ENCODE measurements at places on chromosomes 5 and 9.
A peak's percentile ranks its signal among the peaks of the same experiment; 100 is the strongest.

DNA sequence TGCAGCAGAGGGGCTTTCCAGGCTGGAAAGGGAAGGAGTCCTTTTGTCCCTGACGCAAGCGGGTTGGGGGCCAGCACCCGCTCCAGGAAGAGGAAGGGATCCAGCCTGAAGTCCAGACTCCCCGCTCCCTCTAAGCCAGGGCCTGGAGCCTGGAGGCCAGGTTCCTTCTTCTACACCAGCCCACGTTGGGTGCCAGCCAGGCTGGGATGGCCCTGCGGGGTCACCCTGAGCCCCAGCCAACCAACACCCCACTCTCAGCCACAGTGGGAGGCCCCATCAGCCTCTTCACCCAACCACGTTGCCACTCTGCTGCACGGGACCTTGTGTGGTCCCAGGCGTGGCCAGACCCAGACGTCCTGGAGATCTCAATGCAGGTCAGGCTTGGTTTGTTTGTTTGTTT, 970 bp upstream of the FUT7 start:
- peak; percentile 38 for DNase-seq

GRCh38 chr5:149583394-149583793, 2.1 kb downstream of the ARHGEF37 start:
- no peak for DNase-seq

GRCh38 chr9:93648836-93649235, 72.5 kb downstream of the PHF2 start:
- no peak for DNase-seq

- DNase-seq, result no peak
Observed at GRCh38 chr5:113031557-113031956, 55.0 kb downstream of the DCP2 start.

DNA sequence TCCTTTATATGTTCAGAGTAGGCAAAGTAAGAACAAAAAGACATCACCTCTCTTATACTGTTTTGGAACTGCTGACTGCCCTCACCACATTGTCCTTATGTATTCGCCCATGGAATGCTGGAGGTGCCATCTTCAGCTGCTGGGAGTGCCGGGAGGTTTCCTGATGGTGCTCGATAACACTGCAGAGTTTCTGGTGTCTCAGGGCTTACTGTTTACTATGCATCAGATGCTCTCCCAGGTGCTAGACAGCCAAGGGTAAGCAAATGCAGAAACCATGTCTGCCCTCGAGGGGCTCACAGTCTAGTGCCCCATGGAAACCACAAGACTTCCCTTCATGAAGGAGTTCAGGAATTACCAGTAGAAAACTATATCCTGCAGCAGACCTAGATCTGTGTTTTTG, 70.1 kb upstream of the SMIM23 start:
- DNase-seq, result no peak

DNA sequence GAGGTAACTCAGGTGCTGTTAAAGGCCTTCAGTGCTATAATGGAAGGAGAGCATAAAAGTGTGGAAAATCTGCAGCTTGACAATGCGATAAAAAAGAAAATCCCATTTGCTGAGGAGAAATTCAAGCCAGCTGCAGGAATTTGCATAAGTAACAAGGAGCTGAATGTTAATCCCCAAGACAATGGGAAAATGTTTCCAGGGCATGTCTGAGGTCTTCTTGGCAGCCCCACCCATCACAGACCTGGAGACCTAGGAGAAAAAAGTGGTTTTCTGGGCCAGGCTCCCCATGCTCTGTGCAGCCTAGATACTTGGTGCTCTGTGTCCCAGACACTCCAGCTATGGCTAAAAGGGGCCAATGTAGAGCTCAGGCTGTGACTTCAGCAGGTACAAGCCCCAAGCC, 1159.6 kb downstream of the CDH18 start:
- no peak for DNase-seq

- DNase-seq, result peak; percentile 80
Observed at GRCh38 chr5:135565725-135566421, 12.9 kb downstream of the CXCL14 start.

DNA sequence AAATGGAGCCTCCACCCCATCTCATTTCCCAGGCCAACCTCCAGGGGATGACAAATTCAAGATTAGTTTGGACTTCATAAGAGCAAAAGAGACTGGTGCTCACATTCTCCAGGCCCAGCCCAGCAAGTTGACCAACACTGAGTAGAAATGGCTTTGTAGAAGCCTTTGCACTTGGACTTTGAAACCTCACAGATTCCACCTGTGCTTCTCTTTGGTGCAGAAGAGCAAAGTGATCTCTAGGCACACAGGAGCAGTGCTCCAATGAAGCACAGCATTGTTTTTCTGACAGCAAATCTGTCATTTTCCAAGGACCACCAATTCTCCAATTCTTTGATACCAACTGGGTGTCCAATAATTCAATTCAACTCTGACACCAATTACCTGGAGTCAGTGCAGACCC, 17.1 kb upstream of the RNF145 start:
- no peak for DNase-seq

DNA sequence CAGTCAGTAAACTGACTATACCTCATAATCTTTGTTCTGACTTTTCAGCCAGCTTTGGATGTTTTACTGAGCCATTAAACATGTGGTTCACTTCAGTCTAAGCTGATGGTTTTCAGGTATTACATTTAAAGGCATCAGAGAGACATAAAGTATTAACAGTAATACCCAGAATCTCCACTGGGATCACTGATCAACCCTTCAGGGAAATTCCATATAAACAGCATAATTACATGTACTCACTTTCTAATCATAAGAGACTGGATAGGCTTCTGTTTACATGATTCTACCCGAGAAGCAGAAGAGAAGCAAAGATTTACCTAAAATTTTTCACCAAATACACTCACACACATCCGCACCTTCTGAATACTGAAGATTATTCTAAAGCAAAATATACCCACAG, 186.7 kb upstream of the FREM1 start:
- no peak for DNase-seq

DNA sequence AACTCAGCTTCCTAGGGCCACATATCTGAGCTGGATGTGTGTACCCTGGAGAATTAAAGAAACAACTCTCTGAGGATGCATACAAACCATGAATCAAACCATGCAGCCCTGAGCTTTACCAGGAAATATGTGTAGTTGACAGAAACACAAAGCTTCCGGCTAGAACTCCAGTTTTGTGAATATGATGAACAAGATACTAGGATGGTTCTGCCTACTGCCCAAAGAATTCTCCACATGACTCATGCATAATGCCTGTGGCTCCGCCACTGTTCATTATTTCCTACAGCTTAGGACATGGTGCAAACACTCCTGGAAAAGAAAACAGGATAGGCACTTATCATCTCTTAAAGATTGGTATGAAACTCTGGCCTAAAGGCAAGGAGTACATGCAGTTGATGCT, 343.4 kb downstream of the DNAH5 start:
- no peak for DNase-seq

GRCh38 chr5:119515192-119515591, 62.9 kb downstream of the HSD17B4 start:
- no peak for DNase-seq

GRCh38 chr5:134427540-134428041, 15.9 kb upstream of the CDKN2AIPNL start:
- no peak for DNase-seq

GRCh38 chr9:93315118-93315517, 131.2 kb downstream of the WNK2 start:
- DNase-seq, result no peak

- DNase-seq, result peak; percentile 27
Observed at GRCh38 chr5:87074934-87075541, 192.6 kb upstream of the RASA1 start.

GRCh38 chr9:26012797-26013196, 334.6 kb upstream of the TUSC1 start:
- no peak for DNase-seq

DNA sequence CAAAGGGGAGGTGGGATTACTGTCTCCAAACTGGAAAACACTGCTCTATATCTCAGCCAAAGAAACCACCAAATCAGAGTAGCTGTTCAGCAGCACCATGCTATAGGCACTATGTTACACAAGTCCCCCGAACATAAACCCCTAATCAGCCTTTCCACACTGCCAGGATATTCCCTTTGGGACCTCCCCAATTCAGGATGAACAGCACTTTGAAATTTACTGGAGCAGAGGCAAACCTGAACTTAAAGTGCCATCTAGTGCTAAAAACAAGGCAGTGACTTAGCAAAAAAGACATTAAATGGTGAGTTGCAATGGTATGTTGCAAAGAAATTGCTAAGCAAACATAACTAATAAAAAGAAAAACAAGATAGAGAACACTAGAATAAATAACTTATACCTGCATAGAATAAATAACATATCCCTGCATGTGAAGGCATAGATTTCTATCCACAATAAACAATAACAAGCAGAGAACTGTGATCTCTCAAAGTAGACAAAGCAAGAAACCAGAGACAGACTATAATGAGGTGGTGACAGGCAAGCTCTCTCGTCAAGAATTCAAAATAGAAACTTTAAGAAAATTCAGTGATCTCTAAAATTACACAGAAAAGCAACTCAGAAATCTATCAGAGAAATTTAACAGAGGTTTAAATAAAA, 584.4 kb upstream of the ACO1 start:
- DNase-seq, result no peak

GRCh38 chr5:10737880-10738279, 23.2 kb downstream of the DAP start:
- DNase-seq, result no peak

DNA sequence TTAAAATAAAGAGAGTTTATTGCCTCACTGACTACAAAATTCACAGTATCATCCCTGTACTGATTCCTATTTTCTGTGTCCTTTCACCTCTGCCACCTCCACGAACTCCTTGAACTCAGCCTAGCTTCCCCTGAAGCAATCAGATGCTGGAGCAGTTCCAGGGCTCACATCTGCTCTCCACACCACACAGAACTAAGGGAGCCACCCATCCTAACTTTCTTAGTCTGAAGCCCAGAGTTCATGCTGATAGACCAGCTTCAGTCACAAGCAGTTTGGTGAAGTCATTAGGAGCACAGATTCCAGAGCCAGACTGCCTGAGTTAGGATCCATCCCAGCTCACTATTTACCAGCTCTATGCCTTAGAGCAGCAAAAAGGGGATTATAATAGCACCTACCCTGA, 15.6 kb upstream of the EPB41L4A start:
- no peak for DNase-seq

- no peak for DNase-seq
Observed at GRCh38 chr5:120740989-120741388, 276.9 kb downstream of the PRR16 start.

DNA sequence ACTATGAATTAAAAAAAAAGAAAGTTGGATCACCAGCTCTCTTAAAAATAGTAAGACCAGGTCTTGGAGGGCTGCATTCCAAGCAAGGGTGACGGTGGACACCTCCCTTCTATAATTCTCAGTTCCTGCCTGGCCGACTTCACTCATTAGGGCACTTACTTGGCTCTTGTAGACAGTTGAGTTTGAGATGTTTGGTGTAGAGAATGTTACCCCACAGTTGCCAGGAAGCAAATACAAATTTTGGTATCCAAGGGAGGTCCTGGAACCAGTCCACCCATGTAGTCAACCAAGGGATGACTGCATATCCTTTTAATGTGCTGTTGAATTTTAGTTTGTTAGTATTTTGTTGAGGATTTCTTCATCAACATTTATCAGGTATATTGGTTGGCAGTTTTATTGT, 20.6 kb downstream of the B4GALT7 start:
- DNase-seq, result no peak

- peak; percentile 26 for DNase-seq
Observed at GRCh38 chr5:143374496-143375217, 28.8 kb downstream of the NR3C1 start.

DNA sequence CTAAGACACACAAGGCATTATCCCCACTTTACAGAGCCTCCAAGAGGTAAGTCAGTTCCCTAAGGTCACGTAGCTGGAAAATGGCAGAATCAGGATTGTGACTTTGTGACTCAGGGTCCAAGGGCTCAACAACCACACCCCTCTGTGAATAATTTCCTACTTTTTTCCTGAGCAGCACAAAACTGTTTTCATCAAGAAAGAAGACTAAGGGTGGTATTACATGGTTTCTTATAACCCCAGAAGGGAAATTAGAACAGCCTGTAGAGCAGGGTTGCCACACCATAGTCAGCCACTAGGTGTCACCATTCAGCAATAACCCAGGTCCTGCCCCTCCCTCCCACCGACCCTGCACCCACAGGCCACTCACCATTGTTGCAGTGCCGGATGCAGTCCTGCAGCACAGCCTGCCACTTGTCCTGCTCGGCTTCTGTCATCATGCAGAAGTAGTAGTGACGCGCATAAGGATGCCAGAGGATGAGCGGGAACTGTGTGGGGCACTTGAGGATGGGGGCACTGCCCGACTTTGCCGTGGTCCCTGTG, 72.1 kb downstream of the LRSAM1 start:
- DNase-seq, result no peak

DNA sequence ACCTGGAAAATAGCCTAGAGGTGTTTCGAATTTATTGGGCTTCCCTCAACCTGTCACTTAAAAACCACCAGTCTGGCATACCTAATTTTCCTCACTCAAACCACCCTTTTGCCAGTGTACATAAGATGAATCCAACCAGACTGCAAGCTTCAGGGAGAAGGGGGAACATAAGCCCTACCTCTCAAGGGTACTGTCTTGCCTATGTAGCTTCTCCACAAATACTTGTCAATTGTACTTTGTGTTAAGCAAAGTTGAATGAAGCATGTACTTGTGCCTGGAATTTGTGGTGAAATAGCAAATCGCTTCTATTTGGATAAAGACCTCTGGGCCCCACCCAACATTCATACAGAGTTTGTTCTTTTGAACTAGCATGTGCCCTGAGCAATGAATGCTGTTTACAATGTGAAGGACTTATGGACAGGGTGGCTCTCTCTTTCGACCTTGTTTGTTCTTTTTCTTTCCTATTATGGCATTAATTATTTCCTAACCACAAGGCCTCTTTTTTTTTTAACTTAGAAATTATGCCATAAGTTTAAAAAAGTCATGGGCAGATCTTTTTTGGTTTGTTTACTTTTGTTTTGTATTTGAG, 580.2 kb downstream of the EBF1 start:
- no peak for DNase-seq

DNA sequence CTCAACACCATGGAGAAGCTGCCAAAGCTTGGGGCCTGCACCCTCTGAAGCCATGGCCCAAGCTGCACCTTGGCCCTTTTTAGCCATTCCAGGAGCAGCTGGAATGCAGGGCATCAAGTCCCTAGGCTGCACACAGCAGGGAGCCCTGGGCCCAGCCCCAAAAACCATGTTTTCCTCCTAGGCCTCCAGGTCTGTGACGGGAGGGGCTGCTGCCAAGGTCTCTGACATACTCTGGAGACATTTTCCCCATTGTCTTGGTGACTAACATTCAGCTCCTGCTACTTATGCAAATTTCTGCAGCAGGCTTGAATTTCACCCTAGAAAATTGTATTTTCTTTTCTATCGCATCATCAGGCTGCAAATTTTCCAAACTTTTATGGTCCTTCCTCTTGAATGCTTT, 64.6 kb downstream of the ELOVL7 start:
- no peak for DNase-seq
